ENCODE measurements at places on chromosomes 12 and 14.

DNA sequence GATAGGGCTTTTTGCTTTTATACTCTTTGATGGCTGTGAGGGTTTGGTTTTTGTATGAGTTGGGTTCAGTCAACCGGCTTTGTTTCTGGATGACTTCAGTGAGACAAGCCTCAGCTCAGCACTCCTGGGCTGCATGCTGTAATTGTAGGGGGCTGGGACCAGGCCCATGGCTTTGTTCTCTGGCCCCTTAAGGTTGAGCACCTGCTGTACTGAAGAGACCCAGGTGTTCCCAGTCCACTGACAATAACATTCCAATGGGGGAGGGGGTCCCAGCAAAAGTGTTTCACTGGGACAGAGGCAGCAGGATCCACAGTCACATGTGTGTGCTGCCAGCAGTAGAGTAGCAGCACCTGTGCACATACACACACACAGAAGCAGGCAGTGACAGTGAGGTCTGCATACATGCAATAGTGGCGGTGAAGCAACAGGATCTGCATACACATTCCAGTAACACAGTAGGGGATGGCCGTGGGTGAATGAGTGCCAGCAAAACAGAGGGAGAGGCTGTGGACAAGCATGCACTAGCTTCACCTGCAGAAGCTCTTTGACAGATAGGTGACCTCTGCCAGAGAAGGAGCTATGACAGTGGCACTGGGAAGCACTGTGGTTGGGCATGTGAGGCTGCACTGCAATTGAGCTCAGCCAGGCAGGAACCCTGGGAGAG lies 240.4 kb downstream of the ASCL1 start:
- no peak for DNase-seq

- no peak for DNase-seq
These were observed 32.5 kb downstream of the CCDC38 start for GRCh38 chr12:95909871-95910270.

GRCh38 chr12:109775172-109775881 lies 57.9 kb downstream of the TRPV4 start:
- no peak for DNase-seq

- DNase-seq: no peak
These were observed 98.2 kb upstream of the C14orf180 start for GRCh38 chr14:104481323-104481722.

GRCh38 chr14:59055439-59056045 lies 132.9 kb upstream of the DAAM1 start:
- DNase-seq: peak; percentile 20

GRCh38 chr14:92686900-92687427 lies 61.5 kb downstream of the LGMN start:
- DNase-seq: no peak

All from NCI-H2081 treated with DMSO at 0.1 percent for 48 hours (cell line).